Ovary (tissue), 10 donors: ENCODE measurements at places on chromosomes 5 and 9.

DNA sequence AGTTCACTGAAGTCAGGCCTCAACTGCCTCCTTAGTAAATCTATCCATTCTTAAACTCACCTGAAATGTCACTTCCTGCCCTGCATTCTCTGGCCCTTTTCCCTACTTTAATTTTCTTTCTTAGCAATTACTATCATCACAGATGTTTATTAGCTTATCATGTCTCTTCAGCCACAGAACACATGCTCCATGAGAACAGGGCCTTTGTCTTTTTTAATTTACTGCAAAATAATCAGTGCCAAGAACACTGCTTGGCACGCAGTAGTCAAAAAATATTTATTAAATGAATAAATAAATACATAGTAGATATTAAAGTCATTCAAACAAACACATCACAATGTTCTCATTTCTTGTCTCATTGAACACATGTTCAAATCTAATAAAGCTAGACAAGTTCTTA, 46.2 kb downstream of the SKIC3 start:
- no peak for DNase-seq

GRCh38 chr5:169398515-169398914, 97.6 kb upstream of the SLIT3 start:
- no peak for DNase-seq

DNA sequence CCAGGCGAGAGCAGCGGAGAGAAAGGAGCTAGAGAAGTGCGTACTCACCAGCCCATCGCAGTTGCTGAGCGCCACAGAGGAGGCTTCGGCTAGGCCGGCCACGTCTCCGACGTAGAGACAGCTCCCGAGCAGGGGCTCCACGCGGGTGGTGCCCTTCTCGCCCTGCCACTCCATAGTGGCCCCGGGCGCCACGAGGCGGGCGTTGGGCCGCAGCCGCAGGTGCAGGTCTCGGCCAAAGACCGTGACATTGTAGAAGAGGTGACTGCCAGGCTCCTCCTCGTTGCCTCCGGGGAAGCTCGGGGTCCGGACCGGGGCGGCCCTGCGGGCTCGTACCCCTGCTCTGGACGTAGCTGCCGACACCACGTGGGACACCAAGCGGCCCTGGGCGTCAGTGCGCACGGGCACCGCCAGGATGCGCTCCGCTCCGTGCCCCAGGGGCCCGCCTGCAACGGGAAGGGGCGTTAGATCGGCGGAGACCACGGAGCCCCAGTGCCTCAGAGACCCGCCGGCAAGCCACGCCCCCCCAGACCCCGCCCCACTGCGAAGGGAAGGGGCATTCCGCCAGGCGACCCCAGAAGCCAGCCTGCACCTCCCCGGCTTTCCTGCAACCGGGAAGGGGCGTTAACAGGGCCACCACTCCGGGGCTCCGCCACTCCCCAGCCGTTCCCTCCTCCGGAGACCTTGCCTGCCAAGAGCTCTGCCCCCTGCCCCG, 1.4 kb downstream of the ADAMTS2 start:
- peak; percentile 74 for DNase-seq

DNA sequence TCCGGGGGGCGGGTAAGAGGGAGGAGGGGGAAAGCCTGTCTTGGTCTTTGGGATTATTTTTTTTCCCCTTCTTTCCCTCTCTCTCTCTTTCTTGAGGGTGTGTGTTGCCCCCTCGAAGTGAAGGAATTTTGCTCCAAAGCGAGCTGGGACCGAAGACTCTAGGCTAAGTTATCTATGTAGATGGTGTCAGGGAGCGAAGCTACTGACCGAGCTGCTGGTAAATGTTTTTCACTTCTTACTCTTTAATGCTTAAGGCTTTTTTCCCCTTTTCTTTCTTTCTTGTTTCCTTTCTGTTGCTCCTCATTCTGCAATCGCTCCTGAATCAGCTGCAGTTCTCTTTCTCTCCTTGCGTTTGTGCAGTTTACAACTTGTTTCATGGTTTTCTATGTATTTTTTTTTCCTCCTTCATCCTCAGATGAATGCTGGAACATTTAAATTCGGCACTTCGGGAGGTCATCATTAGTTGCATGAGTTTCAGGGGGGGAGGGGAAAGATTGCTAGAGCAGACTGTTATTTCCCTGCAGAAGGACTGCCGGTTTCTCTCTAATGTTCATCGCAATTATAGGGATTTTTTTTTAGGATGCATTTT, 1312.0 kb upstream of the WWC1 start:
- DNase-seq, result no peak

DNA sequence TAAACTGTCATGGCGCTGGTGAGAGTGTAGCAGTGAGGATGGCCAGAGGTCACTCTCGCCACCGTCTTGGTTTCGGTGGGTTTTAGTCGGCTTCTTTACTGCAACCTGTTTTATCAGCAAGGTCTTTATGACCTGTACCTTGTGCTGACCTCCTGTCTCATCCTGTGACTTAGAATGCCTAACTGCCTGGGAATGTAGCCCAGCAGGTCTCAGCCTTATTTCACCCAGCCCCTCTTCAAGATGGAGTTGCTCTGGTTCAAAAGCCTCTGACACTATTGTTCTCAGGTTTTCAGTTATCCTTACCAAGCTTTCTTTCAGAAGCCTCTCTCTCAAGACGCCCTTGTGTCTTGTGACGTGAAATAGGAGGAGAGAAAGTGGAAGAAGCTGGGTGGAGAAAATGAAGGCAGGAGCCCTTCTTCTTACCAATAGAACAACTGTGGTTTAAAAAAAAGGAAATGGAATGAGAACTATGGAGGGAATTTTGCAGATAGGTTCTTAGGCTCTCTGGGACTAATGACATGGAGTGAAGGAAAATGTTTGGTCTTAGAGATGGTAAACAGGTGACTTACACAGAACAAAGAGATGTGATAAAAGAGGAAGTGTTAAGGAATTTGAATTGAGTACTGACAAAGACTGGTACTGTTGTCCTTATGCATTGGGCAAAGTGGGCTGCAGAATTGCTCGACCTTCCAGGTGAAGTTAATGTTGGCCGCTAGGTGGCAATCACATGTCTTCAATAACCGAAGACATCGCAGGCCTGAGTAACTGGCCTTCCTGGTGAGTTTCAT, 133.3 kb upstream of the RAI14 start:
- DNase-seq, result peak; percentile 71

- no peak for DNase-seq
Observed at GRCh38 chr9:94808926-94809700, 82.6 kb downstream of the AOPEP start.

DNA sequence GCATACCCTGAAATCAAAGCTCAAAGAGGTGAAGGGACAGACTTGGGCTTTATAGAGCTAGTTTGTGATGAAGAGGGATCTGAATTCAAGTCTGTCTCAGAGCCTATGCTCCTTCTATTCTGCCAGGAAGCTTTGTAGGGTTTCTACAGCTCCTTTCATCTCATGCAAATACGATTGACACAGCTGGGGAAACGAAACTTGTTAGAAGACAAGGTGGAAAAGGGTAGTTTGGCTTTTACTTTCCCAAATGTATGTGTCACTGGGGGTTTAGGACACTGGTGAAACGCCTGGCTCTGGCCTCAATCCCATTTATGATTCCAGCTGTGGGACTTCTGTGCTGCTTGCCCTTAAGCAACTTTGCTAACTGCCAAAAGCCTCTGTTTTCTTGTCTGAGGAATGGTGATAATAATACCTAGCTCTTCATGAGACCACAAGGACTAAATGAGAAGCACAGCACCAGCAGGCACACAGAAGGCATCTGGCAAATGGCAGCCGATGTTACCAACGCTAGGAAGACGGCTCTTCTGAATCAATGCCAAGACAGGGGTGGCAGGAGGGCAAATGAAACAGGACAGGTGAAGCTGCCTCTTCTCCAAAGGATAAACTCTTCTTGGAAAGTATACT, 70.3 kb upstream of the EQTN start:
- DNase-seq, result no peak
